Coronary artery (tissue), 2 donors: ENCODE measurements at places on chromosomes 4 and X.

- no peak for DNase-seq
Measured at GRCh38 chr4:184345573-184345922, 127.9 kb upstream of the ENPP6 start.

DNA sequence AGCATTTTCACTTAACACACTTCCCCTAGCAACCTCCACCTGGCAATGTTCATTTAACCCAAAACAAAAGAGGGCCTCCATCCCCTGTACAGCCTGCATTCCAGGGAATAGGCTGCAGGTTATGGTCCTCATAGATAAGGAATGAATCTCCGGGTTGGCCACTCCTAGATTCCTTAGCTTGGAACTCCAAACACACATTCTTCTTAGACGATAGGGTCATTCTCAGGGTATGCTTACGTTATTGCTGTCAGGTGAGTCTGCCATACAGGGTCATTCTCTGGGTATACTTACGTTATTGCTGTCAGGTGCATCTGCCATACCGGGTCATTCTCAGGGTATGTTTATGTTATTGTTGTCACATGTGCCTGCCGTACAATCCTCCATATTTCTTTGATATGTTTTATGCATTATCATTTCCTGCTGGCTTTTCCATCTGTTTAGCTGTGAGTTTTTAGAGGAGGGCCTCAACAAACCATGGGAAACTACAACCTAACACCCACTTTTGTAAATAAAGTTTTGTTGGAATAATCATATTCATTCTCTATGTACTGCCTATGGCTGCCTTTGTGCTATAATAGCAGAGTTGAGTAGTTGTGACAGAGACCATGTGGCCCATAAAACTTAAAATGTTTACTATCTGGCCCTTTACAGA lies 8.2 kb upstream of the AFF1 start:
- no peak for DNase-seq

DNA sequence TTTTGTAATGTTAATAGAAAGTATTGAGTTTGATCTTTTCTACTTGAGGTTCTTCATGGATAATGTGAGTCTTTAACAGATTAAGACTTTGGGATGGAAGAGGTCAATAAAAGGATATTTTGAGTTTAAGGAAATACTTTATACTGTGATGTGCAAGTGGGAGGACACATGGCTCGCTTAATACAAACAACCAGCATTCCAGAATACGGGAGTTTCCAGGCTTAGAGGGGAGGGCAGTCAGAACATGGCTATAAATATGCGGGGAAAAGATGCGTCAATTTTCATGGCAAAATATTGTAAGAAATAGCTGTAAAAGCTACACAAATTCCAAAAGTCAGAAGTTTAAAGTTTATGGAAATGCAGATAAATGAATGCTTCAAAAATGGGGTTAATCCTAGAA lies 192.3 kb downstream of the AASDH start:
- DNase-seq, result no peak

DNA sequence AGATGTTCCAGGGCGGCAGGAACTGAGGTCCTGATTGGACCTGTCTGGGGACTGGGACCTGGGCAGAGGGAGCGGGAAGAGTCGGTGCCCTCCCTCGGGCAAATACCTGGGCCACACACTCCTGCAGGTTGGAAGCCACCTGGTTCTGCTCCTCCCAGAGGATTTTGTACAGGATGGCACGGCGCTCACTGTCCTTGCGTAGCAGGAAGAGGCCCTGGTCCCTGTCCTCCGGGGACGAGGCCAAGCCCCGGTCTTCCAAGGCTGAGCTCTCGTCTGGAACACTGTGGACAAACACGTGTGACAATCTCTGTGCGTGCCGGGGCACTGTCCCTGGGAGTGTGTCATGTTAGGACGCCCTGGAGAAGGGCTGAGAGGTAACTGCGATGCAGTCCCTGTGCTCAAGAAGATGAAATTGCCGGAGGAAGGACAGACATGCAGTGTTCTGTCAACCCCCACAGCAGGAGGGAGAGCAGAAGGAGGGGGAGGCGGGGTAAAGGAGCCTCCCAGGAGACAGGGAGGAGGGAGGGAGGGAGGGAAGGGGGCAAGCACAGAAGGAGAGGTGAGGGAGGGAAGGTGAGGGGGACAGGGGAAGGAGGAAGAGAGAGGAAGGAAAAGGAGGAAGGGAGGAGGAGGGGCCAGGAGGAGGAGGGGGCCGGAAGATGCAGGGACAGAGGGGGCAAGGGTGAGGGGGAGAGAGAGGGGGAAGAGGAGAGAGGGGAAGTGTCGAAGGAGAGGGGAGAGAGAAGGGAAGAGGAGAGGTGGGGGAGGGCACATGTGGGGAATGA lies 29.0 kb downstream of the PDHA1 start:
- no peak for DNase-seq

GRCh38 chr4:24411806-24412205 lies 172.5 kb downstream of the DHX15 start:
- DNase-seq, result no peak

GRCh38 chr4:168712316-168712890 lies 215.6 kb downstream of the PALLD start:
- DNase-seq, result no peak

DNA sequence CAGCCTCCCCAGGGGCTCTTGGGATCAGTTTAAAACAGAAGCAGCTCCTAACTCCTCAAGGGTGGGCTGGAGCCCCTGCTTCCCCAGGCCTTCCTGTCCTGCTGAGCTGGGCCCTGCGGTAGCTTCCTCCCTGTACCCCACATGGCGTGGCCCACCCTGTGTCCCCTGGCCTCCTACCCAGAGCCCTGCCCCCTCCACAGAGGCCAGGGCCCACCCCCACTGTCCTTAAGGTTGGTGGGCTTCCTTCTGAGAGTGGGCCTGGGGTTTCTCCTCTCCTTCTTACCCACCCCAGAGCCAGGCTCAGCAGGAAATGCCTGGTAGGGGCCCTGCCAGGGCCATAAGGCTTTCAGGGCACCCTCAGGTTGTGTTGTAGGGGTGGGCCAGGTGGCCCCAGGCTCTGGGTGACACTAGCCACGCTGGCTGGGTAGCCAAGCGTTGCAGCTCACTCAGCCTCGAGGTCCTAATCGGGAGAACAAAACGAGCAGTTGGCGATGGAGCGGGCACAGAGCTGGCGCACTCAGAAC lies 11.6 kb downstream of the SH3BP2 start:
- no peak for DNase-seq

- DNase-seq, result no peak
Measured at GRCh38 chr4:11805842-11806241, 377.1 kb upstream of the HS3ST1 start.

DNA sequence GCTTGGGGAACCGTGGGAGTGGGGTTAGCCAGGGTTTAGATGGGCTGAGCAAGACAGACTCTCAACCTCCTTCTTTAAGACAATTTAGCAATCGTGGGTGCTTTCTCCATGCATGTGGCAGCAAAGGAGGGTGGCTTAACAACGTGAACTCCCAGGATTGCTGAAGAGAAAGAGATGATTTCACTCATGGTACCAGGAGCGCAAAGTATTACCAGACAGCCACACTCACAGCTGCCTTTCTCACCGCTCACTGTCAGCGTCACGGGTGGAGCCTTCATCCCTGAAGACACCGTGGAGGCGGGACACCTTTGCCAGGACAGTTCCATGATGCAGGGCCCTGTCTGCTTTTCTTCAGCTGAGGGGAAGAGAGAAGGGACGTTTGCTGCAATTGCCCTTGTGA lies 212.5 kb upstream of the PSAPL1 start:
- DNase-seq, result no peak

DNA sequence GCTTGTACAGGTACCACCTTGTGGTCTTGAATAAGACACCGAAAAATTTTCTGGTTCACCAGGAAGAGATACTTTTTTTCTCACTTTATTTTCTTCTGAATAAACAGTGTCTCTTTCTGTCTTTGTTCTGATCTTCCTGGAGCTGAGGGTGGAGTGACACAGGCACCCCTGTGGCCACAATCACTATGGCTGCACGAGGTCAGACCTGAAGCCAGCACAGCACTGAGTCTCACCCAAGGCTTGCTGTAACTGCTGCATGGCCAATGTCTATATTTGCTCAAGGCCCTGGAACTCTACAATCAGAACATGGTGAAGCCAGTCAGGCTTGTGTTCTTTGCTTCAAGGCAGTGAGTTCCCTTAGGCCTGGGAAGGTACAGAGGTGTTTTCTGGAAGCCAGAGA lies 87.2 kb downstream of the GPR174 start:
- no peak for DNase-seq

GRCh38 chr4:23718435-23718834 lies 171.4 kb downstream of the PPARGC1A start:
- no peak for DNase-seq

DNA sequence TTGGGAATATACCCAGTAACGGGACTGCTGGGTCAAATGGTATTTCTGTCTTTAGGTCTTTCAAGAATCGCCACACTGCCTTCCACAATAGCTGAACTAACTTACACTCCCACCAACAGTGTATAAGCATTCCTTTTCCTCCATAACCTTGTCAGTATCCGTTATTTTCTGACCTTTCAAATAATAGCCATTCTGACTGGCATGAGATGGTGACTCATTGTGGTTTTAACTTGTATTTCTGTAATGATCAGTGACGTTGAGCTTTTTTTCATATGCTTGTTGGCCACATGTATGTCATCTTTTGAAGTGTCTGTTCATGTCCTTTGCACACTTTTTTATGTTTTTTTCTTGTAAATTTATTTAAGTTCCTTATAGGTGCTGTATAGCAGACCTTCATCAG lies 81.2 kb downstream of the ADAM29 start:
- DNase-seq, result no peak

DNA sequence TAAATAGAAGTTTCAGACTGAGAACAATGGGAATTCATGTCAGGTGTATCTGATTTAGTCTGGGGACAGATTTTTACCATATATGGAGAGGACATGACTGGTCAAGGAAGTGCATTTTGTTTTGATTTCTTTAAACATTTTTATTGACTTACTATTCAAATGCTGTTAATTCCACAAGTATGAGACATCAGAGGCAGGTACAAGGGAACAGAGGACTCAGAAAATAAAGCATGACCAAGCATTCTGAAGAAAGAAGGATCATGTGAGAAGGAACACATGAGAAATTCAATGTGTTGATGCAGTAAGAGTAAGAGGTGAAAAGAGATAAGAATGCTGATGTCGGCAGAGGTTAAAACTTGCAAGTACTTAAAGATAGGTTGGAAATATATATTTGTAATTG lies 1452.6 kb downstream of the PCDH7 start:
- DNase-seq, result no peak

DNA sequence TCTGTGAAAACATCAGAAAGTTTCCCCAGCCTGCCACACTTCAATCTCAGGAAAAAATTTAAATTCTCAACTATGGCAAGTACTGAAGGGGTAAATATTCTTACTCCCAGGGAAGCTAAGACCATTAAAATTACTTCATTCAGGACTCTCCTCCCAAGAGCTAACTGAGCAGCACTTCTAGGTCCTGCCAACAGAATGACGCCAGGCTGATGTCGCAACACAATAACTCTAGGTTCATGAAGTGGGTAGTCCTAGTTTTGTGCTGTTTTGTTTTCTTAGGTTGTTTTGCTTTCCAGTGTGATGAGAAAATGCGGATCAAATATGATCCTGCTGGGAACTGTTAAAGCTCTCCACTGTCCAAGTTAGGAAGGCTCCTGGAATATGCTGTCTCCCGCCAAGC lies 180.0 kb downstream of the NKX6-1 start:
- DNase-seq, result no peak

GRCh38 chr4:176036585-176037205 lies 28.9 kb upstream of the WDR17 start:
- no peak for DNase-seq

- no peak for DNase-seq
Measured at GRCh38 chr4:26031704-26032103, 117.7 kb downstream of the SMIM20 start.

GRCh38 chrX:133229361-133229760 lies 11.2 kb upstream of the TFDP3 start:
- no peak for DNase-seq

GRCh38 chr4:76854858-76855257 lies 43.1 kb downstream of the SOWAHB start:
- DNase-seq, result no peak

- no peak for DNase-seq
Measured at GRCh38 chr4:1839282-1839681, 16.7 kb downstream of the LETM1 start.

GRCh38 chr4:165367040-165367439 lies 11.8 kb upstream of the CPE start:
- no peak for DNase-seq

DNA sequence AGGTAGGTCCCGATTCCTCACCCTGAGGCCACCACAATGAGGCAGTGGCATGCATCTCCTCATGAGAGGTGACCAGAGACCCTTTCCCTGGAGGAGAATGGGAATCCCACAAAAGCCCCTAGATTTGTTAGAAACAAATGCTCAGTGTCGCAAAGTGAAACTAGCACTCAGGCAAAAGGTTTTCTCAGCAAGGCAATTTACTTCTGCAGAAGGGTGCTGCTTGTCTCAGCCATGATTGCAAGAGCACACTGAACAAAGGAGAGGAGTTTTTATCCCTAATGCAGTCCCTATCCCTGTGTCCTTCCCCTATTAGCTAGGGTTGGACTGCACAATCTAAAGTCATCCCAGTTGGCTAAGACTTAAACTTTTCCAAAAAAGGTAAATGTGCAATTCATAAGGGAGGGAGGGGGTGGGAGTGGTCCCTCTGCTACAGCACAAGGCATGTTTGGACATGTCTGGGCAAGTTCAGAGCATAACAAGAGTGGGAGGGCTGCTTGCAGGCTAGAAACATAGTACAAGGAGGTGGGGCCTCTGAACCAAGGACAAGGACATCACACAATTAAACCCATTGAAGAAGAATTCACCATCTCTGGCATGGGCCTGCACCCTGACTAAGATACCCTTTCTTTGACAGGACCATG lies 185.3 kb downstream of the CCNG2 start:
- no peak for DNase-seq

- DNase-seq, result no peak
Measured at GRCh38 chr4:76558396-76559235, 123.6 kb downstream of the SHROOM3 start.

DNA sequence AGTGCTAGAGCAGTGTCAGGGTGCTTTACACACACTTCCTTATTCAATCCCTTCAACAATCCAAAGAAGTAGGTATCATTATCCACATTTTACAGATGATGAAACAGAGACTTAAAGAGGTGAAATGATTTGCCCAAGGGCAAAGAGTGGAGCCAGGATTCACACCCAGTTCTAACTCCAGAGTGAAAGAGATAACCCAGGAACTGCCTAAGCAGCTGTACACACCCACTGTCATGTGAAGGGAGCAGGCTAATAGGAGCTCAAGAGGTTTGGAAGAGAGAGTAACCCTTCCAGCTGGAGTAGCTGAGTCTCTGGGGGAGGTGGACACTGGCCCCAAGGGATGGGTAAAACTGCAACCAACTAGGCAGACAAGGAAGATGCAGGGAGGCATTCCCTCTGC lies 92.5 kb downstream of the FBXL5 start:
- DNase-seq, result no peak

- DNase-seq, result no peak
Measured at GRCh38 chr4:153643406-153644383, 40.4 kb upstream of the TLR2 start.

- peak; percentile 81 for DNase-seq
Measured at GRCh38 chrX:18833071-18833731, 125.8 kb downstream of the PPEF1 start.
